ENCODE measurements at places on chromosomes 3 and 15.

GRCh38 chr15:53106505-53107286 is 316.6 kb upstream of the ONECUT1 start:
- DNase-seq = no peak

- no peak for DNase-seq
Observed at GRCh38 chr3:127715532-127715931, 42.8 kb downstream of the ABTB1 start.

GRCh38 chr15:73946795-73947370 is 20.6 kb downstream of the LOXL1 start:
- DNase-seq = no peak

DNA sequence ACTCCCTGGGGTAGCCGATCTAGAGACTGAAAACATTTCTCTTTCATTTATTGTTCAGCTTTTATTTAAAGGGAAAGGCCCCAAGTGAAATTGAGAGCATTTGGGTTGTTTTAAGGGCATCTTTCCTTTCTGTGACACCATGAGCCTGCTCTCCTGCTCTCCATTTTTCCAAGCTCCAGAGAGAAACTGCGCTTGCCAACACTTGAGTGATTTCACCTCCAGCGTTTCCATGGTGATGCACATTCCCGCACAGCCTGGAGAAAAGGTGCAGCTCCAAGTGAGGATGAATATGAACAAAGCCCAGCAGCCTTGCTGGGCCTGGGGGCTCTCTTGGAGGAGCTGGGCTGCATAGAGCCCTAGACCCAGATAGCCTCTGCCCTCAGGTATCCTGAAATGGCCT is 159.2 kb upstream of the PPP2R3A start:
- no peak for DNase-seq

- DNase-seq = no peak
Observed at GRCh38 chr3:122902326-122902725, 107.5 kb downstream of the SLC49A4 start.

DNA sequence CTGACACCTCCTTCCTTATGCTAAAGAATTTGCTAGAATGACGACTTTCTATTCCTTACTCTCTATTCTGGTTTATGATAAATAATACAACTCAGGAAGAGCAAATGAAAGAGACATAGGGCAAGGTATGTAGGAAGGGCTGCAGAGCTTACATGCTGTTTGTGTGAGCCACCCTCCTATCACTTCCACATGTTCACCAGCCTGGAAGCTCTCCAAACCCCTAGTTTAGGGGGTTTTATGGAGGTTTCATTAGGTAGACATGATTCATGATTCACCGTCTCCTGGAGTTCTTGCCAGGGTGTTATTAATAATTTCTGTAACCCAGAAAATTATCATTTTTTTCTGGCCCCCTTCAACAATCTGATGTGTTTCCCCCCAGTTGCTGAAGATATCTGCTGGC is 172.1 kb upstream of the COL8A1 start:
- no peak for DNase-seq

DNA sequence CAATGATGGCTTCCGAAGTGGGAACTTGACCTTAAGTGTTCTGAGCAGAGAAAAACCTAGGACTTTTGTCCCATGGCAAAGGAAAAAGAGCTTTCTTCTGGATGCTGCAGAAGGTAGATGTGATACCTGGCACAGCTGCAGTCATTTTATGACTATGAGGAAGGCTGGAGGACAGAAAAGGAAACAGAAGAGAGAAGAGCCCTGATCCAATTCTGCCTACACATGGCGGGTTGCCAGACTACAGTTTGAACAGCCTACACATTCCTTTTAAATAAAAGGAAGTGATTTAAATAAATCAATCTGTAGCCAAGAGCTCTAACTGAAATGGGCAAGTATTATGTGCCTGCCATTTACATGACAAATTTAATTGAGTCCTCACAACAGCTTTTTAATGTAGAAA is 43.6 kb upstream of the CHRNB4 start:
- DNase-seq = no peak

GRCh38 chr3:55482496-55483195 is 4.5 kb downstream of the WNT5A start:
- no peak for DNase-seq

- peak; percentile 88 for DNase-seq
Observed at GRCh38 chr3:73580343-73580742, 44.4 kb downstream of the PDZRN3 start.

DNA sequence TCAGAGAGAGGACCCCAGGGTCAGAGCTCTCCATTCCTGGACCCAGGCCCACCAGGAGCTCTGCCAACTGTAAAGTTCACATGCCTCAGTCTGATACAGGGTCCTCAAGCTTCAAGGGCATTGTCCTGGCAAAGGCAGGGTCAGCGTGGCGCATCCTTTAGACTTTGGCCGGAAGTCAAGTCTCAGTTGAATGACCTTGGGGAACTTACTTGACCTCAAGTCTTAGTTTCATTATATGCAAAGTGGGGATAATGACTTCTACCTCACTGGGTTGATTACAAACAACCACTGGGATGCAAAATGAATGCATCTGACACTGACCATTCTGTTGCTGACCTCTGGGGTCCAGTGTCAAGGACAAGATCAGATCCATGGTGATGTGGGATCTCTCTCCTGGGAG is 70.6 kb upstream of the CTSH start:
- no peak for DNase-seq

Data from HFF-Myc (cell line).